Tongue (tissue), 3 donors: ENCODE measurements at places on chromosomes 11 and 22.

DNA sequence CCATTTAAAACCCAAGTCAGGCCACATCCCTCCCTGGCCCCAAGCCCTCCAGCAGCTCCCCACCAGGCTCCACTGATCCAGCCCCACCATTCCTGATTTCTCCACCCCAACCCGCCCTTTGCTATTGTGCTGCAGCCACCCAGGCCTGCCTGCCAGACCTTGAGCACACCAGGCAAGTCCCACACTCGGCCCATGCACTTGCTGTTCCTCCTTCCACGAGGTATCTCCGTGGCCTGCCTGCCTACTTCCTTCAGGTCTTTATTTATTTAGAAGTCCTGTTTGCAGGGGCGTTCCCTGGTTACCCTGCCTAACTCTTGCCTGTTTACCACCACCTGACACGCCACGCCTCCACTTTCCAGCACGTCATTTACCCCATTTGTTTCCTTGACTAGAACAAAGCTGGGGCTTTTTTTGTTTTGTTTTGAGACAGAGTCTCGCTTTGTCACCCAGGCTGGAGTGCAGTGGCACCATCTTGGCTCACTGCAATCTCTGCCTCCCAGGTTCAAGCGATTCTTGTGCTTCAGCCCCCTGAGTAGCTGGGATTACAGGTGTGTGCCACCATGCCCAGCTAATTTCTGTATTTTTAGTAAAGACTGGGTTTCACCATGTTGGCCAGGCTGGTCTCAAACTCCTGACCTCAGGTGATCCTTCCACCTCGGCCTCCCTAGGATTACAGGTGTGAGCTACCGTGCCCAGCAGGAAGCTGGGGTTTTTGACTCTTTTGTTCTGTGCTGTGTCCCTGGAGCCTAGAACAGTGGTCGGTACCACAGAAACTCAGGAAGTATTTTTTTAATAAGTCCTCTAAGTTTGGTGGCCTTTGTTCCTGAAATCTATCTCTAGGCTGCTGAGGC lies 6.7 kb downstream of the CENPM start:
- DNase-seq = no peak

DNA sequence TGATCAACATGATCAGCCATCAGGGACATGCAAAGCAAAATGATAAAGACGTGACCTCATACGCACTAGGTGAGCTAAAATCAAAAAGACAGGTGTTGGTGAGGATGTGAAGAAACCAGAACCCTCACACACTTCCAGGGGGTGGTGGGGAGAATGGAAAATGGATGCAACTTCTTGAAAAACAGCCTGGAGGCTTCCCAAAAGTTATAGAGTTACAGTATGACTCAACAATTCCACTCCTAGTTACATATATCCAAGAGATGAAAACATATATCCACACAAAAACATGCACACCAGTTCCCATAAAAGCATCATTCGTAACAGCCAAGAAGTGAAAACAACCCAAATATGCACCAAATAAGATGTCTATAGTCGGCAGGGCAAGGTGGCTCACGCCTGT lies 42.1 kb upstream of the APLNR start:
- DNase-seq = peak; percentile 49

GRCh38 chr11:75373201-75373600 lies 21.7 kb upstream of the ARRB1 start:
- DNase-seq = no peak

DNA sequence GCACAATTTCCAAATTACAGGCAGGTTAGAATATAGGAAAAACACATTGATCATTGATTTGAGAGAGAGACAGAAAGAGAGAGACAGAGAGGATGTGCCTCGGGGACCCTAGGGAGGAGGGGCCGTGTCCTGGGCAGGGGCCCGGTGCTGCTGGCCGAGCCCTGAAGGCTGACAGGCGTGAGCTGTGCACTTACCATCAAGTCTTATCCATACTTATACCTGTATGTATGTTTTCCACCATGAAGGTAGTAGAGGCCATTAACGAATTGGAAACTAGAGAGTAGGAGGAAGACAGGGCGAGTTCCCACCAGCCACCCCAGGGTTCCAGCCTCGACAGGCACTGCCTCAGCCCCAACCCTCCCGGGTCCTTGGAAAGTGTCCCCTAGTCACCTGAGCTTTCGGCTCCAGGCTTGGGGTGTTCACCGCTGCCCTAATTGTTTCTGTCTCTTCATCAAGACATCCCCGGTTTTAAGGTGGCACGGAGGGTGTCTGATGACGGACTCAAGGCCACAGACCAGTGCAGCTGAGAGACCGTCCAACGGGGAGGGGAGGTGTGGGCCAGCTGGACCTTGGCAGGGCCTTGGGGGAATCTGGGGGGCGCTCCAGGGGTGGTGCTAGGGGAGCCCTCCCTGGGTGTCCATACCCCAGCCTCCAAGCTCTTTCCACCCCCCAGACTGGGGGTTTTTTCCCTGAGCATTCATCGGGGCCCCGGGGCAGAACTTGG lies 431.3 kb downstream of the TBC1D22A start:
- DNase-seq = no peak

GRCh38 chr22:40960145-40960544 lies 9.0 kb downstream of the RBX1 start:
- DNase-seq = no peak

GRCh38 chr22:30336752-30337460 lies 10.2 kb upstream of the TBC1D10A start:
- DNase-seq = no peak

- DNase-seq = no peak
Measured at GRCh38 chr11:65882120-65883057, 2.8 kb downstream of the CTSW start.

DNA sequence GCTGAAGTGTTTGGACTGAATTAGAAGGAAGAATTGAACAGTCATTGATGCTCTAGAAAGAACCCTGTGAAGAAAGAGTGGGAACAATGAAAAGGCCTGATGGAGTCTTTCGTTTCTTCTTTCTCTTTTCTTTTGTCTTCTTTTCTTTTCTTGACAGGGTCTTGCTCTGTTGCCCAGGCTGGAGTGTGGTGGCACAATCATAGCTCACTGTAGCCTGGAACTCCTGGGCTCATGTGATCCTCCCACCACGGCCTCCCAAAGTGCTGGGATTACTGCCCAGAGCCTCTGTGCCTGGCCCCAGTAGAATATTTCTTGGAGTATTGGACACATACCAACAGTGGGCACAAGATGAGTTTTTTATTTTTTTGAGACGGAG lies 1.1 kb downstream of the FEN1 start:
- no peak for DNase-seq

DNA sequence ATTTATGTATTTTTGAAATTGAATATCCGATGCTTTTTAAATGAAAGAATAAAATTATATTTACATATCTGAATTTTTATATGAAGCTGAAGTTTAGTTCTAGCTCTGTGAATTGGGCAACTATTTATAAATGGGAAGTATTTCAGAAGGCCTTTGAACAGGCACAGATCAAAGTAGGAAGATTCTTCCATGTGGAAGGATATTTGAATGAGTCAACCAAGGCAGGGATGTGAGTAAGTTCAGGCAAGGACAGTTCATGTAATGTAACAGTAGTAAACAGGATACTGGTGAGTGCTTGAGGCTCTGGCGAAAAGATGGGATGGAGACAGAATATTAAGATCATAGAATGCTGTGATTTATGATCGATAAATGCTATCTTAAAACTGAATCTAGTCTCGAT lies 417.8 kb upstream of the CCDC179 start:
- no peak for DNase-seq

- DNase-seq = no peak
Measured at GRCh38 chr11:43853781-43854180, 26.9 kb upstream of the ALKBH3 start.

DNA sequence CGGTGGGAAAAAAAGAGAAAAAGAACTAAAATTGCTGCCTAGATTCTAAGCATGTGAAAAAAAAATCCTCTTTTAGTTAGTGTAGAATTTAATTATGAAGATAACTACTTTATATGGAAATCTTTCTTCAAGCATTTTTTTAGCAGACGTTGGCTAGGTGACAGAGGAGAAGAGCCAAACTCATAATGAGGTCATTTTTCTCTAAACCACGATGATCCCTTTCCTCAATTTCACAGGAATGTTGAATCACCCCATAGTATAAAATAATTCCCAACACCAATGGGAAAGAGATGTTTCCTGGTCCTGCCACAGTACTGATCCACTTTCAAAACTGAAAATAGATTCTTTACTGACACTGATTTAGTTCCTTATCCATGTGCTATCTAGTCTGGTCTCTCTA lies 319.8 kb downstream of the DLG2 start:
- DNase-seq = peak; percentile 11

GRCh38 chr22:40404251-40405177 lies 34.1 kb downstream of the SGSM3 start:
- no peak for DNase-seq

DNA sequence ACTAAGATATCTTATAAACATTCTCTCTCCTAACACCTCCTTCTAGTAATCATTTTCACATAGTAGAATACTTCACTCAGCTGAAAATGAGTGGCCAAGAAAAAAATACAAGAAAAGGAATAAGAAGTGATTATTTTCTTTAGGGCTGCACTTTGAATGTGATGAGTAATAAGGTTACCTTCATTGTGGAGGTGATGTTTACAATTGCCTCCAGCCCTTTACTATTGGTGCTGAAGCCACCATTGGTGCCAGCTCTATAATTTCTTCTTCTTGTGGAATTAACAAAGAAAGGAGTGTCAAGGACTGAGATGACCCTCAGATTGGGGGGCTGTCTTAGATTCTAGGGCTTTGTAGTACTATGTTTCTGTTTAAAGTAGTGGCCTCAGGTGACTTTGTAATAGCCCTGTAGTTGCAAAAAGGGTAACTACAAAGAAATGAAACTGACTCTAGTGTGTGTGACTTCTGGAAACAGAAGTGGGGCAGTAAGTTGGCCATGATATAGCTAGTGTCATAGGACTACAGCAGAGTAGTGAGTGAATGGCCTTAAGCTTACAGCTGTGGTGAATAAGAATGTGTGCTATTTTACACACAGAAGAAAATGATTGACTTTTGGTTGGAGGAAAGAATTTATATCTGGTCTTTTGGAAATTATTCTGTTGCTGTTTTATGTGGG lies 287.2 kb downstream of the TMEM135 start:
- DNase-seq = no peak

DNA sequence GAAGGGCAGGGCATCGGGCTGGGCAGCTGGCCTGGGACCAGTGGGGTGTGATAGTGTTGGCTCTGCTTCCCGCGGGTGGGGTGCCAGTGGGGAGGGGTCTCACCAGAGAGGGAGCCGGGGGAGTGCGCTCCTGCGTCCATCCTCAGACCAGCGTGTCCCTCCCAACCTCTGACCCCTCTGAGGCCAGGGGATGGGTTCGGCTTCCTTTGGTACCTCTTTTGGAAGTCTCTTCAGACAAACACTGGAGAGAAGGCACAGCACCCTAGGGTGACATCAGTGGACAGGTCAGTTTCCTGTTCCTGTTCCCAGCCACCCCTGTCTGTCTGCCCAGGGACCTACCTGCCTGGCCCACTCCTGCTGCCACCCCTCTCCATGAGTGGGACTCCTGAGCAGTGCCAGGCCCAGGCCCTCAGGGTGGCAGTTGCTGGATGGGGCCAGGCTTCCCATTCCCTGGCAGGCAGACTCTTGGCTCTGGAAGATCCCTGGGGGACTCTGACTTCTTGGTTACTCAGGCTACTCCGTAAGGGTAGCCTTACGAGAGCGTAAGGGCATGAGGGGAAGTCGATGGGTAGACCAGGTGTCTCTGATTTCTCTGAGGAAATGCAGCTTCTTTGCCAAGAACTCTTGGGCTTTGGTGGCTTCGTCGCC lies 2.6 kb downstream of the TAGLN start:
- no peak for DNase-seq

DNA sequence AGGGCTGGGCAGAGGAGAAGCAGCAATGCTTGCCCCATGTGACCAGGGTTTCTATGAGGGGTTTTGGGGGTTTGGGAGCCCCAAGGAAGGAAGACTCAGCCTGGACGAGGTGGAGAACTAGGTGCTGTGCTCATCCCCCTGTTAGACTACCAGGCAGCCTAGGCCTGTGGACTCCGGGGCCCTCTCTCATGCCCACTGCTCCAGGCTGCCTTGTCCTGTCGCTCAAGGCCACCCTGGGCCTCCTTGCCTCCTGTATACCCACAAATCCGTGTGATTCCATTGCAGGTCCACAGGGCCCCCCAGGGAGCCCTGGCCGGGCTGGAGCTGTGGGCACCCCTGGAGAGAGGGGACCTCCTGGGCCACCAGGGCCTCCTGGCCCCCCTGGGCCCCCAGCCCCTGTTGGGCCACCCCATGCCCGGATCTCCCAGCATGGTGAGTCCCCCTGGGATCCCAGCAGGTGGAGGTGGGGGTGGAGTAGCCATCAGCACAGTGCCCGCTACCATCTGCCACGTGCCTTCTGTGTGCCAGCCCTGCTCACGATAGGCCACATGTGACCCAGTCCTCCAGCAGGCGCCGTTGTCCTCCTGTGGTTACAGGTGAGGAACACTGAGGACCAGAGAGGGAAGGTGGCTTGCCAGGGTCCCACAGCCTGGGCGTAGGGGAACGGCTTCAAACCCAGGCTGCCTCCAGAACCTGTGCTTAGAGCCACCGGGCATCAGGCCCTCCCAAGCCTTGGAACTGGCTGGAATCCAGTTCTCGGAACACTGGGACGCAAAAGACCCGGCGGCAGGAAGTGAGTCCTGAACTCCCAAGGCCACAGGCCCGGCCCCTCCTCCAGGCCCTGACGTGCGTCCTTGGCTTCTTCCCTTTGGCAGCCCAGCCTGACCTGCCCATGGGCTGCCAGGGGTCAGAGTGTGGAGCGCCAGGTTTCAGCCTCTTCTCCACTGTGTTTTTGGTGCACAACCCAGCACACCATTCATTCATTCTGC lies 26.6 kb downstream of the EMID1 start:
- no peak for DNase-seq

- DNase-seq = no peak
Measured at GRCh38 chr22:35454416-35455054, 54.6 kb downstream of the MCM5 start.

DNA sequence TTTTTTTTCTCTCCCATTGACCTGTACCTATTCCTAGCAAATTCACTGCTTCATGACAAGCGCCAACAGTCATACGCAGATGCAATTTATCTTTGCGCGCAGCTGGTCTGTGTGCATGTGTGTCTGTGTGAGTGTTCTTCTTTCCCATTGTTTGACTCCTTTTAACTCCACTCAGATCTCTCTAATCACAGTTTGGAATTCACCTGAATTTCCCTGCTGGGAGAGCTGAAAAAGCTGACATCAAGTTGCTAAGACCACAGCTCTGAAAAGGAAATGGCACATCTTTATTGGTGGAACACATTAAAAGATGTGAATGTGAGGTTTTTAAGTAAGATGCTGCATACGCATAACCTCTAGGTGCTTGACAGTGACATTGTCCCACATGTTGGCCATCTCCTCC lies 187.4 kb upstream of the MTMR2 start:
- no peak for DNase-seq

GRCh38 chr11:37449146-37449545 lies 851.1 kb upstream of the RAG2 start:
- DNase-seq = peak; percentile 58
